ENCODE measurements at places on chromosomes 11 and 22. TPM values are rescaled to one million over a fixed set of nuclear protein-coding genes. Genes with fewer than 3 reads are reported as not detected.

Gene BTBD18
- total RNA-seq: not detected

Gene MB
- not detected for total RNA-seq

Gene CEND1
- total RNA-seq: 0.37 TPM

Gene SULT4A1
- total RNA-seq: not detected

Gene PTPRCAP
- 351 TPM for total RNA-seq

Gene SCGB1A1
- total RNA-seq: not detected

Gene TTC38
- total RNA-seq: 25.0 TPM

Gene POU2AF2
- total RNA-seq: not detected

Gene DEFB131B
- not detected for total RNA-seq

Gene TRIM29
- total RNA-seq: not detected

Gene SLC25A45
- 29.6 TPM for total RNA-seq

Gene APOC3
- total RNA-seq: not detected

Gene TREH
- not detected for total RNA-seq

Gene OR5M8
- total RNA-seq: not detected

Gene SPON1
- 3.9 TPM for total RNA-seq

Gene KRTAP5-8
- not detected for total RNA-seq

Gene RBM7
- 40.2 TPM for total RNA-seq

Gene RAB36
- 0.68 TPM for total RNA-seq

Gene MOV10L1
- total RNA-seq: not detected

Gene DNAJC24
- 17.8 TPM for total RNA-seq

Gene CLMP
- total RNA-seq: 0.25 TPM

Gene IL18BP
- 21.2 TPM for total RNA-seq

Gene TANGO2
- 40.7 TPM for total RNA-seq

Gene HTR3A
- total RNA-seq: not detected

Gene KRTAP5-11
- not detected for total RNA-seq

Gene SPCS2
- 114 TPM for total RNA-seq

Gene OR52A1
- total RNA-seq: not detected

Gene RIMBP3B
- 0.89 TPM for total RNA-seq

Gene BTG4
- total RNA-seq: 0.31 TPM

Gene APOBEC3F
- total RNA-seq: 45.1 TPM

Gene DNAJB7
- total RNA-seq: not detected

Gene MRPL16
- total RNA-seq: 67.2 TPM

Gene CACNA1I
- 19.0 TPM for total RNA-seq

Gene MYO7A
- total RNA-seq: 0.22 TPM

Gene RRM1
- total RNA-seq: 130 TPM

Gene GAL
- not detected for total RNA-seq

Gene GVQW3
- 4.5 TPM for total RNA-seq

Gene TRIM77
- total RNA-seq: not detected

Gene HBG1
- total RNA-seq: not detected

Gene ACR
- total RNA-seq: not detected

Gene CHRDL2
- not detected for total RNA-seq

Gene LRRN4CL
- 0.23 TPM for total RNA-seq

Gene SAA4
- not detected for total RNA-seq

Gene PNPLA3
- 0.45 TPM for total RNA-seq

Gene MS4A14
- not detected for total RNA-seq

Gene TMEM45B
- total RNA-seq: 1.5 TPM

Gene MS4A15
- not detected for total RNA-seq

Gene DRD4
- 0.72 TPM for total RNA-seq

All from activated naive CD8-positive, alpha-beta T cell treated with anti-CD3 and anti-CD28 coated beads, Interleukin-2, amount 10 ng/mL, durations not matched to agents 7 days and 5 days (primary cell).